ENCODE measurements at places on chromosomes 5 and 9. TPM values are rescaled to one million over a fixed set of nuclear protein-coding genes. Genes with fewer than 3 reads are reported as not detected.
A peak's percentile ranks its signal among the peaks of the same experiment; 100 is the strongest.

- H3K27me3 ChIP-seq: no peaks in the 10 kb centered on the region
- H3K36me3 ChIP-seq: peaks cover 19% of the 10 kb centered on the region
- no peak for DNase-seq
- H3K4me3 ChIP-seq: no peak overlapping the region
Measured at GRCh38 chr9:104885818-104886709, 41.9 kb downstream of the ABCA1 start.

DNA sequence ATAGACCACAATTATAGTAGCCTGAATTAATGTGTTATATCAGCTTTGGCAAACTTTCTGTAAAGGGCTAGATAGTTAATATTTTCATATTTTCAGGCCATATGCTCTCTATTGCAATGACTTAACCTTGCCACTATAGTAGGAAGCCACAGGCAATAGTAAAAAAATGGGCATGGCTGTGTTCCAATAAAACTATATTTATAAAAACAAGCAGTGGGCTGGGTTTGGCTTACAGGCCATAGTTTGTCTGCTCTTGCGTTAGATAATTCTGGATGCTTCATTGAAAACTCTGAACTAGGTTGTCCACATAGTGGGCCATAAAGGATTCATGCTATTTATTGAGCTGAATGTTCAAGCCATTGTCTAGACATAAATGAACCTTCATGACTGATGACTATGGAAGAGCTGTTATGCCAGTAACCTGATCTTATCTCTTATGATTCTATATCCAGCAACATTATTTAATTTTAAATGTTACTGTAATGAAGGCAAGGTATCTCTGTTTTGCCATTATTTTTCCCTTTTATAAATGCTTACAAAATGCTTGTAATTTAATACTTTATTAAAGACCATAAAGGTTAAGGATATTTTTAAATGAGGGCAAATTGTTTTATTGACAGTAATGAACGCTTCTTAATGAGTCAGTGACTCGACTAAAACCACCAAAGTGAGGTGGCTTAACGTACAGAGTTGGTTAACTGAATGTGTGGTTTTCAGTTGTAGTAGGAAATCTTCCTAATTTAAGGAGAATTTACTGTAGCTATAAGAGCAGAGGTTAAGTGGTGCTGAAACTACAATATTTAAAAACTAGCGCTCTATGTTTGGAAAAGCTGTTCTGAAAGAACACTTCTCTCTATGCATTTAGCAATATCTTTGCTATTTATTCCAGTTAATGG, 560.6 kb downstream of the PRR16 start:
- H3K4me1 ChIP-seq: no peaks in the 10 kb centered on the region
- H3K27ac ChIP-seq: no peak overlapping the region
- H3K4me3 ChIP-seq: no peak overlapping the region
- DNase-seq: no peak
- no peaks in the 10 kb centered on the region for H3K27me3 ChIP-seq

- no peaks in the 10 kb centered on the region for H3K4me1 ChIP-seq
- H3K27ac ChIP-seq: no peak overlapping the region
- H3K4me3 ChIP-seq: no peak overlapping the region
- H3K27me3 ChIP-seq: no peaks in the 10 kb centered on the region
- DNase-seq: peak; percentile 51
Measured at GRCh38 chr9:82021198-82021597, 32.6 kb downstream of the SPATA31D1 start.

DNA sequence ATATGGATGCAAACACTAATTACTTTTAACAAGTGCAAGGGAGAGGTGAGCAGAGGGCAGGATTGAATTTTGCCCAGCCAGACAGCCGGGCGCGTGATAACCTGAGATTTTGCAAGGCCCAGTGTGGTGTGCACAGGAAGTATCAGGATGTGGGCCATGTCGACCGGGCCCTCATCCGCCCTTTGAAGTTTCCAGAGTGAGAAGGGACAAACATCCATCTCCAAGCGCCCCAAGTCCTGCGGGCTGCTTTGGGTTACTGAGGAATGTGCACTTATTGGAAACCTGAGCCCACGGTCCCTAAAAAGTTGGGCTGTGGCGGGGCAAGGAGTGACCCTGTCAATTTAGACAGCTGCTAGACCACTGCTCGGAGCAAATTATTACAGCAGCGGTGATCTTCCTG, 272.2 kb upstream of the IRX2 start:
- no peaks in the 10 kb centered on the region for H3K27me3 ChIP-seq
- no peak for DNase-seq
- H3K4me3 ChIP-seq: no peak overlapping the region
- no peaks in the 10 kb centered on the region for H3K4me1 ChIP-seq

GRCh38 chr9:69060766-69061165, 25.2 kb downstream of the FXN start:
- no peak overlapping the region for H3K4me3 ChIP-seq
- H3K27me3 ChIP-seq: no peaks in the 10 kb centered on the region
- DNase-seq: no peak
- H3K4me1 ChIP-seq: no peaks in the 10 kb centered on the region

GRCh38 chr5:36743891-36744772, 132.4 kb upstream of the NIPBL start:
- H3K36me3 ChIP-seq: no peaks in the 10 kb centered on the region
- H3K27me3 ChIP-seq: no peaks in the 10 kb centered on the region
- DNase-seq: peak; percentile 81
- peak overlapping the region; percentile 56 for H3K4me3 ChIP-seq
- H3K27ac ChIP-seq: no peak overlapping the region

DNA sequence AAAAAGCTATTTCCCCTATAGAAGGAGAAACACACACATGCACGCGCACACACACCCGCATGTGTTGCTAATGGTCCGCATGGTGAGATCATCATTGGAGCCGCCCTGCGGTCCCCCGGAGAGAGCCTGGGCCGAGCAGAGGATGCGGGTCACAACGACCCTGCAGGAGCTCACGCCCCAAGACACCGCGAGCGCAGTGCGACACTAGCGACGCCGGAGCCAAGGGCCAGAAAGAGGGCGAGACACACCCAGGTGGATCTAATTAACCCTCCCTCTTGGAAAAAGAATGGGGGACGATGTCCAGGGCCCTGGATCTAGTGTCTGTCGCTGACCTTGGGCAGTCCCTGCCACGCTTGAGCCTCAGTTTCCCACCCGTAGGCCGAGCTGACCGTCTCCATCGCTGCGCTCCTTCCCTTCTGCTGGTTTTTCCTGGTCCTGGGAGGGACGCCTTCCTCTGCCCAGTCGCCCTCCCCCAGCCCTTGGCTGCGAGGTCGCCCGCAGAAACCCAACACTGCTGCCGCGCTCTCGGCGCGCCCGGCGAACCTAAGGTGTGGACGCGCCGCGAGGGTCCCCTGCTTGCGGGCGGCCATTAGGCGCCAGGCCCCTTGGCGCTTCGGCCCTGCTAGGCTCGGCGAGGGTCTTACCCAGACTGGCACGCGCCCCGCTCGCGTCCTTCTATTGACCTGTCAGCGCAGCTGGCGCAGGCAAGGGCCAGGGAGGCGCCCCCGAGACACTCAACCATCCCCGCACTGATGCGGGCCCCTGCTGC, 47.5 kb upstream of the RNF20 start:
- H3K27ac ChIP-seq: peak overlapping the region; percentile 35
- peak overlapping the region; percentile 51 for H3K4me3 ChIP-seq
- no peaks in the 10 kb centered on the region for H3K4me1 ChIP-seq
- no peaks in the 10 kb centered on the region for H3K36me3 ChIP-seq

- peaks cover 74% of the 10 kb centered on the region for H3K4me1 ChIP-seq
- H3K27me3 ChIP-seq: no peaks in the 10 kb centered on the region
- H3K27ac ChIP-seq: peak overlapping the region; percentile 41
- no peak for DNase-seq
- peaks cover 7% of the 10 kb centered on the region for H3K36me3 ChIP-seq
Measured at GRCh38 chr9:694403-695154, 146.9 kb upstream of the DMRT1 start.

GRCh38 chr5:103502662-103503061, 59.9 kb downstream of the NUDT12 start:
- no peaks in the 10 kb centered on the region for H3K27me3 ChIP-seq
- H3K4me3 ChIP-seq: no peak overlapping the region
- H3K27ac ChIP-seq: no peak overlapping the region
- H3K4me1 ChIP-seq: no peaks in the 10 kb centered on the region

- no peak overlapping the region for H3K4me3 ChIP-seq
- H3K36me3 ChIP-seq: no peaks in the 10 kb centered on the region
- H3K27me3 ChIP-seq: no peaks in the 10 kb centered on the region
- no peak for DNase-seq
- H3K27ac ChIP-seq: no peak overlapping the region
Measured at GRCh38 chr5:112636751-112637150, 100.9 kb upstream of the APC start.

GRCh38 chr9:33202552-33203201, 35.5 kb upstream of the B4GALT1 start:
- H3K27me3 ChIP-seq: no peaks in the 10 kb centered on the region
- DNase-seq: no peak
- H3K36me3 ChIP-seq: no peaks in the 10 kb centered on the region
- H3K27ac ChIP-seq: no peak overlapping the region

DNA sequence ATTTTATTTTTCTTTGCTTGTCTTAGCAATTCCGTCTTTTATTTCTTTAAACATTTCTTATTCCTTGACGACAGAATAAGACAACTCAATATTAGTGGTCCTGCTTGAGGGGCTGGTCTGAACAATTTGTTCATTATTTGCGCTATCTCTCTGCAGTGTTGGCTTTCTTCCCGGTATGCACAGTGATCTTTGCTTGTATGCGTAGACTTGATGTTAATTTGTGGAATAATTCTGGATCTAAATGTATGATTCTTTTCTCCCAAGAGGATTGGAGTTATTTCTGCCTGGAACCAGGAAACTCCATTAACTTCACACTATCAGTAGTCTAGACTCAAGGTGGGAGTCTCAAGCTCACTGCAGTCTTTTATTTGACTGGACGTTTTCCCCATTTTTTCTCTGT, 80.4 kb downstream of the KDM4C start:
- no peaks in the 10 kb centered on the region for H3K4me1 ChIP-seq
- H3K27me3 ChIP-seq: no peaks in the 10 kb centered on the region
- no peak for DNase-seq
- H3K4me3 ChIP-seq: no peak overlapping the region
- peaks cover 3% of the 10 kb centered on the region for H3K36me3 ChIP-seq

GRCh38 chr5:163564321-163564938, 59.0 kb downstream of the MAT2B start:
- no peak overlapping the region for H3K27ac ChIP-seq
- no peaks in the 10 kb centered on the region for H3K27me3 ChIP-seq
- H3K36me3 ChIP-seq: no peaks in the 10 kb centered on the region
- no peak for DNase-seq

- no peaks in the 10 kb centered on the region for H3K27me3 ChIP-seq
- no peak overlapping the region for H3K4me3 ChIP-seq
- no peak for DNase-seq
Measured at GRCh38 chr9:69835277-69836080, 14.9 kb downstream of the CFAP95 start.

- no peak for DNase-seq
- no peak overlapping the region for H3K4me3 ChIP-seq
- H3K27ac ChIP-seq: no peak overlapping the region
- H3K36me3 ChIP-seq: no peaks in the 10 kb centered on the region
- no peaks in the 10 kb centered on the region for H3K27me3 ChIP-seq
Measured at GRCh38 chr9:96140296-96141127, 161.5 kb downstream of the HSD17B3 start.

GRCh38 chr9:131218370-131218769, 57.9 kb downstream of the FAM78A start:
- no peak overlapping the region for H3K4me3 ChIP-seq
- no peak for DNase-seq
- H3K27ac ChIP-seq: no peak overlapping the region
- no peaks in the 10 kb centered on the region for H3K27me3 ChIP-seq

- H3K36me3 ChIP-seq: no peaks in the 10 kb centered on the region
- DNase-seq: no peak
- H3K4me3 ChIP-seq: no peak overlapping the region
- H3K4me1 ChIP-seq: no peaks in the 10 kb centered on the region
- H3K27me3 ChIP-seq: no peaks in the 10 kb centered on the region
Measured at GRCh38 chr5:88553986-88554385, 285.3 kb upstream of the TMEM161B start.

DNA sequence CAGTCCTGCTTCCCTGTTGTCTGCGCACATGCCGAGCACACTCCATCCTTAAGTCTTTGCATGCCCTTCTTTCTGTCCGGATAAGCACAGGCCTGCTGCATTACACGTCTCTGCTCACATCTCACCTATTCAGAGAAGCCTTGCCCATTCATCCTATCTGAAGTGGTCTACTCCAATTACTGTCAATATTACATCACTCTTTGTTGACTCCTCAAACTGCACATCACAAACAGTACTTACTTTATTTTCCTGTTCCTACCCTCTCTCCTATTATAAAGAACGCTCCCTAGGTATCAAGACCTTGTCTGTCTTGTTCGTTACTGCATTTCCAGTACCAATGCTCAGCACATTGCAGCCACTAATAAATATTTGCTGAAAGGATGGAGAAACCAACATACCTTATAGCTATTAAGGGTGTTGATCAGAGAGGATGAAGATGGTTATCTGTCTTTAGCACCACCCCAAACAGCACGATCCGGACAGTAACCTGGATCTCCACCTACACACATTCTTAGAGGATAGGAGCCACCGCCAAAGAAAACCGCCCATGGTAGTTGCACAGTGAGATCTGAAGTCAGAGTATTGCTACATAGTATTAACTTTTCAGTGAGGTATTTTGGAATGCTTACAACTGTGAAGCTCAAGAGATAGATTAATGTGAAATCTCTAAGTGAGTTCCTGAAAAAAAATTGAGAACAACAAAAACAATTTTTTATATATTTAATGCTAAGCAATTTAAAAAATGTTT, 1.6 kb upstream of the PRRC1 start:
- no peak overlapping the region for H3K27ac ChIP-seq
- peaks cover 9% of the 10 kb centered on the region for H3K4me1 ChIP-seq
- H3K27me3 ChIP-seq: no peaks in the 10 kb centered on the region

- DNase-seq: no peak
- no peak overlapping the region for H3K4me3 ChIP-seq
- no peaks in the 10 kb centered on the region for H3K36me3 ChIP-seq
- H3K27me3 ChIP-seq: no peaks in the 10 kb centered on the region
- no peaks in the 10 kb centered on the region for H3K4me1 ChIP-seq
Measured at GRCh38 chr9:134460206-134460605, 134.0 kb downstream of the RXRA start.

DNA sequence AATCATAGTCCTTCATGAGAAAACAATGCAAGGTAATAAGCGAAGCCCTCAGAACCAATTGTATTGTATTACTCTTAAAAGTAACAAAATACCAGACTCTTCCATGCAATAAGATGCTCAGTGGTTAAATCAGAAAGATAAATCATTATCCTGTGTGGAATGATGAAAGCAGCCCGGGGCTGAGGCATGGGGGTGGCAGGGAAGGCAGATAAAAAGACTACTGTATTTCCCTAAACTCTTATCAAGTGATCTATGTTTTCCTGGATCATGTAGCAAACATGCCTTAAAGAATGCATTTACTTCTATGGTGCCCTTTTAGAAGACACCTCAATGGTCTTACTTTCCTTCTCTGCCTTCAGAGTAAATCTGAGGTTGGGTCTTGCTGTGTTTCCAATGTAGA, 105.6 kb upstream of the DAPK1 start:
- no peaks in the 10 kb centered on the region for H3K4me1 ChIP-seq
- no peaks in the 10 kb centered on the region for H3K36me3 ChIP-seq
- H3K27ac ChIP-seq: no peak overlapping the region
- no peak overlapping the region for H3K4me3 ChIP-seq

The MLANA gene
- total RNA-seq: not detected

The FBP2 gene
- not detected for total RNA-seq

The ARL14EPL gene
- not detected for total RNA-seq

The FBP1 gene
- total RNA-seq: 180 TPM

The ZNF658 gene
- total RNA-seq: 2.5 TPM

The PCDHB4 gene
- 0.18 TPM for total RNA-seq

The ALDOB gene
- total RNA-seq: 4,505 TPM

The EMB gene
- total RNA-seq: 2.4 TPM

The SLC6A3 gene
- not detected for total RNA-seq

The NDUFS6 gene
- total RNA-seq: 21.6 TPM

The CDKN2B-AS1 gene
- 0.37 TPM for total RNA-seq

The SAPCD2 gene
- not detected for total RNA-seq

The HMGCS1 gene
- total RNA-seq: 31.1 TPM

The SPATA31A5 gene
- total RNA-seq: not detected

All from right lobe of liver (tissue), 6 donors.